Type B pancreatic cell (in vitro differentiated cells): ENCODE measurements at places on chromosomes 12 and 14. TPM values are rescaled to one million over a fixed set of nuclear protein-coding genes. Genes with fewer than 3 reads are reported as not detected.
A peak's percentile ranks its signal among the peaks of the same experiment; 100 is the strongest.

The SLC6A15 gene
- 1.4 and 14.8 TPM in 2 replicates for total RNA-seq

The TAS2R20 gene
- total RNA-seq = 1.1 and 2.1 TPM in 2 replicates

The DIO2 gene
- total RNA-seq = 3.5 and 7.6 TPM in 2 replicates

The KRT79 gene
- not detected in 2 replicates for total RNA-seq

The RNASE3 gene
- total RNA-seq = not detected in 2 replicates

The FAIM2 gene
- 0.14 and 1.7 TPM in 2 replicates for total RNA-seq

The SYCP3 gene
- 0.07 TPM in 1 of 2 replicates, not detected in the other for total RNA-seq

The LRP1 gene
- total RNA-seq = 96.4 and 138 TPM in 2 replicates

DNA sequence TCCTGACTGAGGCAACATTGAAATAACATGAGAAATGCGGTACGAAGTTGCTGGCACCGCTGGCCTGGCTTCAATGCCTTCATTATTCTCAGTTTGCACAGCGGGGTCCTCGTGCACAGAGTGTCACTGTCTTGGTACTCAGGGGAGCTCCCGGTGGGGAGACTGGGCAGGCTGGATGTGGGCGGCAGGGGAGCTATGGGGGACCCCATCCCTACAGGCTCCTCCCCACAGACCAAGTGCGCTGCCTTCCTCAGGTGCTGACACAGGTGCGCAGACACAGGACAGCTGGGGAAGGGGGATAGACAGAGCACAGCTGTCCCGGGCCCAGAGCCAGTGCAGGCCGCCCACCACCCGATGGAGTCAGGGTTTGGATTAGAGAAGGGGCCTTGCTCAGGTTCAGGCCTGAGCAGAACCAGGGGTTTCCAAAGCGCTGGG, 270.1 kb downstream of the ADGRD1 start:
- no peak overlapping the region for H3K4me3 ChIP-seq
- no peak for DNase-seq
- H3K36me3 ChIP-seq = no peaks in the 10 kb centered on the region
- peaks cover 18% of the 10 kb centered on the region for H3K4me1 ChIP-seq

DNA sequence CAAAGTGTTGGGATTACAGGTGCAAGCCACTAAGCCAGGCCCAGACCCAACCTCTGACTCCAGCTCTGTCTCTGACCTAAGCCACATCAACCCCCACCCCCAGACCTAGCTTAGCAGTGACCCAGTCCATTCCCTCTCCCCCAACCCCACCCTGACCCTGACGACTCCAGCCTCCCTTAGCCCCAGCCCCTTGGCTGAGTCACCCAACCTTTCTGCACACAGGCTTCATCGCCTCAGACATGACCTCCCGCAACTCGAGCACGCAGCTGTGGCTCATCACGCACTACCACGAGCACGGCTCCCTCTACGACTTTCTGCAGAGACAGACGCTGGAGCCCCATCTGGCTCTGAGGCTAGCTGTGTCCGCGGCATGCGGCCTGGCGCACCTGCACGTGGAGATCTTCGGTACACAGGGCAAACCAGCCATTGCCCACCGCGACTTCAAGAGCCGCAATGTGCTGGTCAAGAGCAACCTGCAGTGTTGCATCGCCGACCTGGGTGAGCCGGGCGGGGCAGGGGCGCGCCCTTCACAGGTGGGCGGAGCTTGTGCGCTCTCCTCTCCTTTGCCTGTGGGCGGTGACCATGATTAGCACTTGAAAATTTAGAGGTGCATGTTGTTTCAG, 7.8 kb downstream of the ACVRL1 start:
- H3K4me1 ChIP-seq = peaks cover 32% of the 10 kb centered on the region
- H3K4me3 ChIP-seq = no peak overlapping the region
- H3K27me3 ChIP-seq = peaks cover 6% of the 10 kb centered on the region
- no peak overlapping the region for H3K27ac ChIP-seq

- H3K27me3 ChIP-seq = no peaks in the 10 kb centered on the region
- H3K36me3 ChIP-seq = no peaks in the 10 kb centered on the region
- no peak for DNase-seq
- peaks cover 34% of the 10 kb centered on the region for H3K4me1 ChIP-seq
- no peak overlapping the region for H3K27ac ChIP-seq
Measured at GRCh38 chr12:69903548-69903947, 78.5 kb downstream of the MYRFL start.

GRCh38 chr14:66074537-66074936, 411.6 kb upstream of the CCDC196 start:
- H3K27ac ChIP-seq = no peak overlapping the region
- peaks cover 10% of the 10 kb centered on the region for H3K27me3 ChIP-seq
- no peaks in the 10 kb centered on the region for H3K36me3 ChIP-seq
- peaks cover 30% of the 10 kb centered on the region for H3K4me1 ChIP-seq
- no peak overlapping the region for H3K4me3 ChIP-seq

GRCh38 chr12:47307680-47308399, 228.1 kb upstream of the AMIGO2 start:
- no peaks in the 10 kb centered on the region for H3K36me3 ChIP-seq
- no peak overlapping the region for H3K27ac ChIP-seq
- H3K4me3 ChIP-seq = no peak overlapping the region
- no peaks in the 10 kb centered on the region for H3K27me3 ChIP-seq
- DNase-seq = no peak
- no peaks in the 10 kb centered on the region for H3K4me1 ChIP-seq

DNA sequence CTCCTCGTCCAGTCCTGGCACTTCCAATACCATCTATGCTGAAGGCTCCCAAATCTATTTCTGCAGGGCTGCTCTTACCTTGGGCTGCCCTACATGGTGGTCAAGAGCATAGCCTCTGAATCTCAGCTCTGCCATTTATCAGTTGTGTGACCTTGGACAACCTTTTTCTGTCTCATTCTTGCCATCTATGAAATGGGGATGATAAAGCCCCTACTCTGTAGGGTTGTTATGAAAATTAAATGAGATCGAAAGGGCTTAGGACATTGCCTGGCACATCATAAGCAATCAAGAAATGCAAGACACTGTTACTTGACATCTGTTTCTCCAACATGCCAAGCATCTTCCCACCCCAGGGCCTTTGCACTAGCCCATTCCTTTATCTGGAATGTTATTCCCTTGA, 45.5 kb upstream of the GPATCH2L start:
- no peak overlapping the region for H3K27ac ChIP-seq
- H3K27me3 ChIP-seq = peaks cover 21% of the 10 kb centered on the region
- H3K4me3 ChIP-seq = no peak overlapping the region
- H3K36me3 ChIP-seq = peaks cover 3% of the 10 kb centered on the region
- no peak for DNase-seq

DNA sequence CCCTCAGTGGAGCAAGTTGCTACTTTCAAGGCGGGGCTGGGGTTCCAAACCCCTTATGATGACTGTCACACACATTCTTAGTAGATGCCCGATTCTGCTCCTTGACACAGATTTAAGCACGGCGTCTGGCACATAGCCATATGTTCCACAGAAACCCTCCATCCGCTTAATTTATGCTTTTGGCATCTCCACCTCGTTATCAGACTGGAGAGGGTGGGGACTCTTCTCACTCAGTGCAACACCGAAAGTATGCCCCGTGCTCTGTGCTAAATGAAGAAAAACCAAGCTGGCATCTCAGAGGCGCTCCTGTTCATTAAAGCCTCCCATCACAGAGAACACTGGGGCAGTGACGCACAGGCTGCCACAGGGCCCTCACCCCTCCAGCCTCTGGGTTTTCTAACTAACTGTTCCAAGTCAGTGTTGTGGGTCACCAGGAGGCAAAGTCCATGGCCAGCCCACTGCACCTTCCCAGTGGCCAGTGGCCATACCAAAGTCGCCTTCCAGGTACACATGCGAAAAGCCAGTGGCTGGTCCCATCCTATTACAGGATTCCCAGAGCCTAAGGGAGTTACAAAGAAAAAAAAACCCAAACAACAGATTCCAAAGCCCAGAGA, 27.3 kb downstream of the CCDC88C start:
- H3K27me3 ChIP-seq = no peaks in the 10 kb centered on the region
- no peaks in the 10 kb centered on the region for H3K36me3 ChIP-seq
- peaks cover 45% of the 10 kb centered on the region for H3K4me1 ChIP-seq
- peak overlapping the region; percentile 41 for H3K27ac ChIP-seq

- no peak overlapping the region for H3K4me3 ChIP-seq
- peak overlapping the region; percentile 27 for H3K27ac ChIP-seq
Measured at GRCh38 chr12:125340791-125341190, 275.6 kb downstream of the AACS start.

DNA sequence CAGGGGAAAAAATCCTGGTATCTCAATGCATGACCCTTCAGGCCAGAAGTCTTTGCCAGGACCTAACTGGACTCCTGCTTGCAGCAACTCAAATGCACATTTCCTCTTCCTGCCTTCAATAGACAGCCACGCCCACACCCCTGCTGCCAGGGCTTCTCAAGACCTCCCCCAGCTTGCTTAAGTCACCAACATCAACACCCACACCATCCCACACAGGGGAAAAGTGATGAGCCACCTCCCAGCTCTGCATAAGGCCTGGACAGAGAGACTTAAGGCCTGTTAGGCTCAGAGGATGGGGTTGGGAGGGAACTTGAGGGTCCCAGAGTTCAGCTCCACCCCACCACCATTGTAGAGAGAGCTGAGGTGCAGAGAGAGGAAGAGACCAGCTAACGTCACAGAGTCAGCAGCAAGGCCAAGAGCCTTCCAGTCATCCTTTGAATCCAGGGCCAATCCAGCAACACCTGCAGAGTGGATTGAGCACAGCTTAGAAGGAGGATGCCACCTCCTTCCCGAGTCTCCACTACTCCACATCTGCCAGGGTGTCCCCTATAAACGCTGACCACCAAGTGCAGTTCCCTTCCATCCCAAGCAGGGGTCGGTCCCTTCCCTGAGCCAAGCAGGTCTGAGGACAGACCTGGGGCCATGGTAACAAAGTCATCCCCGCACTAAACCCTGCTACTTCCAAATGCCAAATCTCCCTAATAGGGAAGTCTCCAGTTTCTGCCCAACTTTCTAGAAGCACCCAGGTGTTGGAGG, 50.0 kb downstream of the KDM2B start:
- no peak for DNase-seq
- H3K4me3 ChIP-seq = no peak overlapping the region
- no peaks in the 10 kb centered on the region for H3K27me3 ChIP-seq
- peaks cover 8% of the 10 kb centered on the region for H3K36me3 ChIP-seq

- H3K4me3 ChIP-seq = no peak overlapping the region
- H3K27ac ChIP-seq = no peak overlapping the region
- H3K4me1 ChIP-seq = no peaks in the 10 kb centered on the region
- H3K27me3 ChIP-seq = no peaks in the 10 kb centered on the region
- no peak for DNase-seq
Measured at GRCh38 chr14:54719406-54719805, 152.5 kb downstream of the SAMD4A start.

DNA sequence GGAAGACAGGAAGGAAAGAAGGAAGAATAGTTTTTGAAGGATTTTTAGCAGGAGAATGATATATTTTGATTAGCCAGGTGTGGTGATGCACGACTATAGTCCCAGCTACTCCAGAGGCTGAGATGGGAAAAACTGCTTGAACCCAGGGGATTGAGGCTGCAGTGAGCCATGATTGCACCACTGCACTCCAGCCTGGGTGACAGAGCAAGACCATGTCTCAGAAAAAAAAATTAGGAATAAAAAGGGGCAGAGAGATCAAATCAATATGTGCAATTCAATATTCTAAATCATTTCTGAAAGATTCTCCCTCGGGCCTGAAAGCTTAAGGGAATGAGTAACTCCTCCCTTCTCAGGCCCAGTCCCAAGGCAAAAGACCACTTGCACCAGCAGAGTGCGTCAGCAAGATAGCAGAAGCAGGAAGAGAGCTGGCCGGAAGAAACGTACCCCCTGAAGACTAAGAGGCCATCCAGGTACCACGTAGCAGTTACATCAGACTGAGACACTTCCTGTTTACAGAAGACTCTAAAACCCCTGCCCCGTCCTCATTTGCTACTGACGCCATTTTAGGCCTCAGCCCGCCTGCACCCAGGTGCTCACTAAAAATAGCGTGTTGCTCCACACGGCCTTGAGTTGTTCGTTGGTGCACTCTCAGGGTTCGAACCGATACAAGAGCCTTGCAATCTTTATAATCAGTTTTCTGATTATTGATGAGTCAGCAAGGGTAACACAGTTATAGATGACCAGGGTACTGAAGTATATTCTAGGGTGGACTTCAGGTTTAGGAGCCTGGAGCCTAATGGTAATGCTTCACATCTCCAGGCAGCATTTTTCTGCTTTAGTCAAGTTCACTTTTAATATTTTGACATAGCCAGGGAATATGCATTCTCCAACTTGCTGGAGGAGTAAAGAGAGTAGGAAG, 57.7 kb upstream of the CSRP2 start:
- no peak overlapping the region for H3K27ac ChIP-seq
- no peaks in the 10 kb centered on the region for H3K36me3 ChIP-seq

DNA sequence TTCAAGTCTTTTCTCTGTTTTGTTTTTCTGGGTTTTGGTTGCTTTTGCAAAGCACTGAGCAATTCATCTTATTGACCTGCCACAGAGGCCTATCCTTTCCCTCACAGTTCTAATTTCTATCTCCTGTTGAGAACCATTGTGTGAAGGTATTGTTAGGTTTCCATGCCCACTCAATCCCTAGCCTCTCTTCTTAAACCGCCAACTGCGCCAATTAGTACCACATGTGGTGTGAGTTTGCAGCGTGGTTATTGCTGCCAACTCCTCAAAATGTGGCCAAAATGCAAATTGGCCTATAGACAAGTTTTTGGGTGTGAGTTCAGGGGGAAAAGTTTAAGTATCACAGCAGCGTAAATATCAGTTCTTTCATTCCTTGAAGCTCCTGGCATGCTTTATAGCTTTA, 232.6 kb downstream of the FLRT2 start:
- peaks cover 19% of the 10 kb centered on the region for H3K27me3 ChIP-seq
- no peak overlapping the region for H3K27ac ChIP-seq
- DNase-seq = no peak
- no peaks in the 10 kb centered on the region for H3K36me3 ChIP-seq
- peaks cover 5% of the 10 kb centered on the region for H3K4me1 ChIP-seq
- H3K4me3 ChIP-seq = no peak overlapping the region
